Activated CD4-positive, alpha-beta T cell treated with anti-CD3 and anti-CD28 coated beads for 4 hours (primary cell): ENCODE measurements at places on chromosomes 7 and 10.

- DNase-seq, result peak; percentile 57
Measured at GRCh38 chr7:65216469-65216868, 157.2 kb upstream of the ZNF92 start.

DNA sequence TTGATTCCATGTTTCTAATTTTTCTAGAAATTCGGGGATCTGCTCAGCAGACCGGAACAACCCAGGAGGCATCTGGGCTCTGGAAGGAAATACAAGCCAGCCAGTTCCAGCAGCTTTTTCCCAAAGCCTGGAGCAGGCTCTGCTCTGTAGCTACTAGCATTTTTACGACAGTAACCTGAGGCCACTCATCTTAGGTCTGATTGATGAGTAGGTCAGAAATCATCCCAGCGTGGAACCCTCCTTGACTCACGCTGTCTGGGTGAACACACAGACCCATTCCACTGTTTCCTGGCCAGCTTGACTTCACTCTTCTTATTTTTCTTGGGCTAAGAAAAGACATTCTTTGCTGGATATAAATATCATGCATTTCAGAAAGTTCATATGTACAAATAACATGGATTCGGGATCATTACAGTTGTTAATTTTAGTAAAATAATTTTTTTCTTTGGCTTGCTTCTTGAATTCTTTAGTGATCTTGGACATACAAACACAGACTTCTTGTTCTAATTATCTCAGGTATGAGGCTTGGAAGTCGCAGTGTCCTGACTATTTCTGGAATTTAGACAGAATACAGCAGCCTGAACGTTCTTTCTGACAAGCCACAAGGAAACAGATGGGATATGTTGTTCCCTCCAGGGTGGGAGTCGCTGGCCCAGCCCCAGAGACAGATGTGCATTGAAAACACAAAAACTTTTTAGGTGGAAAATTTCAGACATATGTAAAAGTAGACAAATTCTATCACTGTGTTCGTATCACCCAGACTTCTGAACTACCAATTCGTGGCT, 54.6 kb upstream of the PITRM1 start:
- no peak for DNase-seq

- DNase-seq, result no peak
Measured at GRCh38 chr7:158140538-158141220, 446.9 kb downstream of the PTPRN2 start.

- peak; percentile 63 for DNase-seq
Measured at GRCh38 chr10:133276435-133277201, at the start of gene ADAM8. Gene ADAM8, minus strand, starts transcription at chr10:133276868. Its CDS starts 51 bp downstream, at chr10:133276817.

DNA sequence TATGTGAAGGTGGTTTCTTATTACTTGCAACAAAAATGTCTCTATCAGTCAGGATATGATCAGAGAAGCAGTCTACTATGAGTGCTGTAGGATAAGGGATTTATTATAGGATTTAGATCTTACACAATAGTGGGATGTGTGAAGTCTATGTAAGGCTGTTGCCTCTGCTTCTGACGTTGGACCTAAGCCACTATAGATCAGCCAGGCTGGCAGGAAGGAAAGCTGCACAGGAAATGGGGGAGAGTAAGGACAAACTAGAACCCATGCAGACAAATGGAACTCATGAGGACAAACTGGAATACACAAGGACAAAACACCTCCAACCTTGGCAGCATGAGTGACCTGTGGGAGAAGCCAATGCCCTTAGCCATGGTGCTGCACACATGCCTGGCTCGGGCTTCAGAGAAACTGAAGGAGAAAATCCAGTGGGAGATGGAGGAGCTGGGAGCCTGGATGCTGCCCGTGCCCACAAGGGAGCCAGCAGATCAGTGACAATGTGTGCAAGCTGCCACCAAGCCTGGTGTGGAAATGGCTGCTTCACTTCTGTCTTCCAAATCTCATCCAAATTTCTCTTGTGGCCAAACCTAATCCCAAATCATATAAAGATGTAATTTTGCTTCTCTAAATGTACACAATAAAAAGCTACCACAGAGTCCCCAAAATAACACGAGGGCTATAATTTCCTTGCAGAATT, 147.0 kb upstream of the PCGF5 start:
- no peak for DNase-seq

GRCh38 chr10:5828725-5829124, 15.5 kb upstream of the GDI2 start:
- DNase-seq, result no peak

GRCh38 chr10:60537697-60538096, 148.0 kb upstream of the ANK3 start:
- no peak for DNase-seq

GRCh38 chr10:124641282-124642087, 102.7 kb downstream of the FAM53B start:
- peak; percentile 38 for DNase-seq

- no peak for DNase-seq
Measured at GRCh38 chr10:132270721-132271457, 36.9 kb downstream of the STK32C start.

- DNase-seq, result no peak
Measured at GRCh38 chr10:94156453-94156852, 162.7 kb downstream of the PLCE1 start.

- DNase-seq, result no peak
Measured at GRCh38 chr10:102485093-102485784, 17.3 kb downstream of the ACTR1A start.

- no peak for DNase-seq
Measured at GRCh38 chr10:116690356-116691322, 51.7 kb downstream of the HSPA12A start.

DNA sequence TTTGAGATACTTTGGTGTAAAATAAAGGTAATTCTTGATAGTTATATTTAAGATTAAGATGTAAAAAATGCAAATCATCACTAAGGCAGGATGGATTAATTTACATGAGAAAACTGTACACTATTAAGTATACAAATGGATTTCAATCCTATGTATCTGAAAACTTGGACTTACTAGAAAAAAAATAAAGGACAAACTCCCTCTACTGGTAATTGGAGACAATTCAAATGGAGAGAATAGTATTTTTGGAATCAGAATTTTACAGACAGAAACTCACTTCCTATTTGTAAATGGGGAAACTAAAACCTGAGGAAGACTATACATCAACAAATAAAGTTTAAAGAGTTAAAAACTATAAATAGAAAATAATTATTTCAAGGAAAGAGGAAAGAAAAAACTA, 62.6 kb downstream of the CUL2 start:
- DNase-seq, result no peak

- DNase-seq, result no peak
Measured at GRCh38 chr7:7533831-7534430, 1.7 kb downstream of the COL28A1 start.

DNA sequence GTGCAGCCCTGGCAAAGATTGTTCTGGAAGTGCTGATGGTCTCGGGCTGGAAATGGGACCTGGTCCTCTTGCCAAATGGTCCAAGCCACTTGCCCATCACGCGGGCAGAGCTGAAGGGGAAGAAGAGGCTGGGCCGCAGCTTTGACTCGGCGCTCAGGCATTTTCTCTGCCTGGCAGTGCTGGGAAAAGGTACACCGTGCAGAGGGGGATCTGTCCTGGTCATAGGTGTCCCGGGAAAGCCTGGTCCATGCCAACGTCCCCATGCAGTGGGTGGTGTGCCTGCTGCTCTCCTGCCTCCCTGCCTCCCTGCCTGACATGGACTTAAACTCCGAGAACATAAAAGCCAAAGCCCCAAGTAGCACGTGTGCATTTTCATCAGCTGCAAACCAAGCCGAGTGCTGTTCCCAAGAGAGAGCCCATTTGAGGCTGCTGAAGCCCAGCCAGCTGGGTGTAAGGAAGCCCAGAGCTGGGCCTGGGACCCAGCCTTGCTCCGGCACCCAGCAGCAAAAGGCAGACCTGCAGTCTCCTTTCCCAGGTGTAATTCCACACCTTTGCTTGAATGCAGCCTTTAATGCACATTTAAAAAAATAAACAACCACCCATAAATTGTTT, 72.7 kb downstream of the TCERG1L start:
- DNase-seq, result no peak

- DNase-seq, result no peak
Measured at GRCh38 chr7:2943851-2944601, 99.6 kb downstream of the CARD11 start.

- no peak for DNase-seq
Measured at GRCh38 chr7:11343818-11344413, 370.2 kb downstream of the PHF14 start.

DNA sequence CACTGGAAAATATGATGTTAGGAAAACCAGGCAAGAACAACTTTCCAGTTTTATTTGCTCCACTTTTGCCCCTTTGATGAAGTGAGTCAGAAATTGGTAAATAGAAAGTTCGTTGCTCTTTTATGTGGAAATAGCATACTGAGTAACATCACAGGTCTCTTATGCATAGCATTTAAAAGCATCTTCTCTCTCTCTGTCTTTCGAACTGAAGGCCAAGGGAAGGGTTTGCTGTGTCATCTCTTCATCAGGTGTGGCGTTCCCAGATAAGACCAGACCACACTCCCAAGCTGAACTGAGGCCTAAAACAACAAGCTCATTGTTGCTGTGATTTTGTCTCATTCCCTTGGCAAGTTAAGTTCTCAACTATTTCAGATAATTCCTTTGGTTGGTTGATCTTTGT, 131.8 kb upstream of the GRB10 start:
- no peak for DNase-seq

DNA sequence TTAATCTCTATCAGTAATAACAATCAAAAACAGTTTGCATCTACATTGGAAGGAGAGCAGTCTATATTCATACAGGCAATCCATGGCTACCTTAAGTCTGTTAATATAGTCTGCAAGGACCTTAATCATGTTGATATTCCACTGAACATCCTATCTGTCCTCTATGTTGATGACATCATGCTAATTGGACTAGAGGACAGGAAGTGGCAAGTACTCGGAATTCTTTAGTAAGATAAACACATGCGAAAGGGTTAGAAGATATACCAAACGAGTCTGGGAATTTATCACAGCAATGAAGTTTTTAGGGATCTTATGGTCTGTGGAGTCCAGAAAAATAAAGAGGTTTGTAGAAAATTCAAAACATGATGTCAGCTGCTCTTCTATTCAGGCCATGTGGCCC, 11.3 kb upstream of the SAMD9L start:
- DNase-seq, result no peak

- no peak for DNase-seq
Measured at GRCh38 chr10:57972783-57973182, 294.9 kb downstream of the IPMK start.

DNA sequence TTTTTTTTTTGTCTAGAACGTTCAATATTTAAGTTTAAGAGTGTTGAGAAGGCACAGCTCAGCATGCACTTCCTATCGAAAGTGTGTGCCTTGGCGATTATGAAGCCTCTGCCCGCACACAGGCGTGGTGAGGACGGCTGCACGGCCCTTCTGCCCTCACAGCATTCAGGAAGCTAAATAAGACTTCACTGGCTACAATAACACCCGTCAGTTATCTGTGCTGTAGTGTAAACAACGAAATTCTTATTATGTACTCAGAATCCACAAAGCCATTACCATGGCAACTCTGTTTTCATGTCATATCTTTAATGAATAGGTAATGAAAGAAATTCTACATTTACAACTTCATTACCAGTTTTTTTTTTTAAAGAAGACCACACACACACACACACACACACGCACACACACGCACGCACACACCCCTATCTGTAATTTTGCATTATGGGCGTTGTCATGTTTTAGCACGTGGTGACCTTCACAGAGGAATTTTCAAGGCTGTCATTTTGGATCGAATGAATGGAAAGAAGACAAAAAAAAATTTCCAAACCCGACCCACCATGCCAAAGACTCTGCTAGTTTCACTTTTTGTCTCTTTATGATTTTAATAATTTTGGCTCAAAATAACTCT, 254.8 kb upstream of the CTBP2 start:
- DNase-seq, result no peak

DNA sequence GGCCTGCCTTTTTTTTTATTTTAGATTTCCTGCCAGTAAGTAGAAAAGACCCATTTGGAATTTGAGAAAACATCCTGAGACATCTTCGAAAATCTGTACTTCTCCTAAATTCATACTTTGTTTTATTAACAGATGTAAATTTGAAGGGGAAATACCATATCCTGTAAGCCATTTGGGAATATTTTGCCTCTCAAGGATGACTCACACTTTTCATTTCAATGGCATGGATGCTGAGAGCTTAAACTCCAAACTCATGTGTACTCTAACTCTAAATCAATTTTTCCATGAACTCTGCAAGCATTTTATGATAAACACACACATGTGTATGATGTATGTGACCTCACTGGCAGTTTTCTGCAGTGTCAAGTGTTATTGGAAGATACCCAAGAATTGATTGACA, 89.0 kb downstream of the SEMA3A start:
- no peak for DNase-seq

- DNase-seq, result no peak
Measured at GRCh38 chr7:22137466-22137865, 191.8 kb upstream of the CDCA7L start.

DNA sequence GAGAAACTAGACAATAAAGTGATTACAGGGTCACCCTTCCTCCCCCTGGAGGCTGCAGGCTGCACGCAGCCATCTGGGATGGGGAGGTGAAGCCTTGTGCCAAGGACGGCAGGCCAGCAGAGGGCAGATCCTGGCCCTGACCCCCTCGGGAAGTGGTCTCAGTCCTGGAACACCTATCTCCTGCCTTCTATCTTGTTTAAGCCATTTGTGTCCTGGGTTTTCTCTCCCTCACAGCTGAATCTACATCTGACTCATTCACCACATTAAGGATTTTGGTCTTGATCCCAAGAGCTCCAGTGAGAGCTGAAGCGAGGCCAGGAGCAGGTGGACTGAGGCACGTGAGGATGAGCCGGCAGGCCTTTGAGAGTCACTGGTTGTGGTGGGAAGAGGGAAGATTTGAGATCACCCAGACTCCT, 16.4 kb upstream of the PARP12 start:
- DNase-seq, result no peak
